Thymus (tissue), 14 donors: ENCODE measurements at places on chromosomes 13 and 19.

DNA sequence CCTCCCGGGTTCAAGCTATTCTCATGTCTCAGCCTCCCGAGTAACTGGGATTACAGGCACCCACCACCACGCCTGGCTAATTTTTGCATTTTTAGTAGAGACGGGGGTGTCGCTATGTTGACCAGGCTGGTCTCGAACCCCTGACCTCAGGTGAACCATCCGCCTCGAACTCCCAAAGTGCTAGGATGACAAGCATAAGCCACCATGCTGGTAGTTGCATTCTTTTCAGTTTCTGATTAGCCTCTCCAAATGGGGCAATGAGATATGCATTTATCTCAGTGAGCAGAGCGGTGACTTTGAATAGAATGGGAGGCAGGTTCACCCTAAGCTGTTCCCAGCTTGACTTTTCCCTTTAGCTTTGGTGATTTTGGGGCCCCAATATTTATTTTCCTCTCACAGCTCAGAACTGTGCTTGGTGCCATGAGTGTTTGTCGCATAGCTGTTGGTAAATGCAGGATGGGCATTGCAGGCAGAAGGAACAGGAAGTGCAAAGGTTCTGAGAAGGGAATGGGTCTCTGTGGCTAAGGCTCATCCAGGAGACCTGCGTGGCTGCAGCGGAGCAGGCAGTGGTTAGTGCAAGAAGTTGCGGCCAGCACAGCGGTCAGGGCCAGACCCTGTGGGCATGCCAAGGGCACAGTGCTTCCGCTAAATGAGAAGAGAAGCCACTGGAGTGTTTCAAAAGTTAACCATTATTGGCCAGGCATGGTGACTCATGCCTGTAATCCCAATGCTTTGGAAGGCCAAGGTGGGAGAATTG, 20.7 kb downstream of the LYPD3 start:
- no peak for DNase-seq

DNA sequence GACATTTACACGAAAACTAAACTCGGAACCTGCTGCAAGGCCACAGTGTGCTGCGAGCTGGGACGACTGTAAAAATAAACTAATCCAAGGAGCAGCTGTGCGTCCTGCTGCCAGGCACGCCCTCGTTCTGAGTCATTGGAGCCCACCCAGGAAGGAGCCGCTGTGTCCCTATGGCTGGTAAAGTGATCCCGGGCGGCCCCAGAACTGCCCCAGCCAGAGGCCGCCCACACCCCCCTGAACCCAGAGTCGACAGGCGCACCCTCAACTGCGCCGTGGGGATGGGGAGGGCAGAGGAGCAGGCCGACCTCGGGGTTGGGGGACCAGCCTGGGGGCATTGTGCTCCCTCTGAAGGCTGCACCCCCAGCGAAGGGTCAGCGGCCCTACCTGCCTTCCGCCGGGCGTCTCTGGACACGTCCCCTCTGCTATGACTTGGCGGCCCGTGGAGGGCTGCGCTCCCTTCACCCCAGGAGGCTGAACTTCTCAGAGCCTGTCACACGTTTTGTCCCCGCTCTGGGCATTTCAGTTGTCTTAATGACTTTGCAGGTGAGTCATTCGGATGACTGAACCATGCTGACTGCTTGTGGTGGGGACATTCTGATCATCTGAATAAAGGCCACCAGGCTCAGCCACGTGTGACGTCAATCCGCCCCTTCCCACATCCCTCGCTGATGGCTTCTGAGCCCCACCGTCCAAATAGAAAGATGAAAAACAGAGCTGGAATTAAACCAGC, 42.7 kb downstream of the ADPRHL1 start:
- no peak for DNase-seq

- no peak for DNase-seq
Observed at GRCh38 chr13:97231118-97231828, 9.1 kb downstream of the MBNL2 start.

GRCh38 chr13:31374682-31375081, 174.9 kb downstream of the B3GLCT start:
- DNase-seq, result no peak

DNA sequence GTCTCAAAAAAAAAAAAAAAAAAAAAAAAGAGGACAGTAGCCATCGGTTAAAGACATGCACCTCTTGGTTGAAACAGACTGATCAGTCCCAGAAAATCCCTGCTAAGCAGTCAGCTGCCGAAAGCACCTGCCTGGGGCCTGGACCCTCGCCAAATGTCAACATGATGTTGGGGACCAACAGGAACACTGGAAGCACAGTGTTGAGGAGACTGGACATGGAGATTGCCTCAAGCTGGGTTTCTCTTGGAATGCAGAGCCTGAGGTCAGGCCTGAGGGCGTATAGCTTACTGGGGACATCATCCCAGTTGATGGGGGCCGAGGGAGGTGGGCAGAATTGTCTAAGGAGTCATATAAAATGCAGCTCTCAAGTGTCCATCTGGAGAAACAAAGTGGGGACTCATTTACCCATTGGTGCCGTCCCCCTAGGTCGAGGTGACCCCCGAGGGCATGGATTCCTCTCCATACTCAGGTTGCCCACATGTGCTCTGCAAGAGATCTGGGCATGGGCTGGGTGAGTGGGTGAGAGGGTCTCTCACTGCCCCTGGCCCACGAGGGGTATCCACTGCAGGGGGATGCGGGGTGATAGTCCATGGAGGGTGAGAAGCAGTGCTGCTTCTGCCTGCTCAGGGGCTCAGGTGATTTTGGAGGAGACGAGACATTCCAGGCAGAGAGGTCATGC, 164.5 kb downstream of the URI1 start:
- DNase-seq, result no peak

GRCh38 chr13:23969647-23970046, 72.3 kb upstream of the C1QTNF9B start:
- no peak for DNase-seq

DNA sequence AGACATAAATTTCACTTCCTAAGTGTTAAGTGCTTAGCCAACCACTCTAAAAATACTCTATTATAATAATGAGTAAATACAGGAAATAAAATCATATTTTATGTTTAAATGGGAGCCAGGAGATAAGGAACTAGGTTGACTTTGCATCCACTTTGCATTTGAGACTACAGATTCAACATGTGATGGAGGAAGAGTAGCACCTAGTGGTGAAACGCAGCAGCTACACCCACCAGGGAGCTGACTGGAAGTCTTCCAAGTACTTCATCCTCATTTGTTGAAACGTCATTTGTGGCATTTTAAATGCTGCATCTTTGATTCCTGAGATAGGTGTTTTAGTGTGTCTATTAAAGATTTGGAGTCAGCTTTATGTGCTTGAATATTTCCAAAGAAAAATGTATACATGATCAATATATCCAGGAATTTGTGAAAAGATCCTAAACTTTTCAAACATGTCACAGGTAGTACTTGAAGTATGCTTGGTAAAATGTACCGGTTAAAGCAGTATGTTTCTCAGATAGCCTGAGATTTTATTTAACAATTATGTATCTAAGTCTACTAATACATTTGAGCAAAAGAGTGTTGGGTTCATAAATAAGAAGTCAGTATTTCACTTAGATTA, 17.4 kb upstream of the KCTD12 start:
- DNase-seq, result peak; percentile 85

- no peak for DNase-seq
Observed at GRCh38 chr13:50970956-50971355, 61.4 kb downstream of the RNASEH2B start.

GRCh38 chr19:39708594-39708993, 4.3 kb downstream of the LGALS14 start:
- no peak for DNase-seq

DNA sequence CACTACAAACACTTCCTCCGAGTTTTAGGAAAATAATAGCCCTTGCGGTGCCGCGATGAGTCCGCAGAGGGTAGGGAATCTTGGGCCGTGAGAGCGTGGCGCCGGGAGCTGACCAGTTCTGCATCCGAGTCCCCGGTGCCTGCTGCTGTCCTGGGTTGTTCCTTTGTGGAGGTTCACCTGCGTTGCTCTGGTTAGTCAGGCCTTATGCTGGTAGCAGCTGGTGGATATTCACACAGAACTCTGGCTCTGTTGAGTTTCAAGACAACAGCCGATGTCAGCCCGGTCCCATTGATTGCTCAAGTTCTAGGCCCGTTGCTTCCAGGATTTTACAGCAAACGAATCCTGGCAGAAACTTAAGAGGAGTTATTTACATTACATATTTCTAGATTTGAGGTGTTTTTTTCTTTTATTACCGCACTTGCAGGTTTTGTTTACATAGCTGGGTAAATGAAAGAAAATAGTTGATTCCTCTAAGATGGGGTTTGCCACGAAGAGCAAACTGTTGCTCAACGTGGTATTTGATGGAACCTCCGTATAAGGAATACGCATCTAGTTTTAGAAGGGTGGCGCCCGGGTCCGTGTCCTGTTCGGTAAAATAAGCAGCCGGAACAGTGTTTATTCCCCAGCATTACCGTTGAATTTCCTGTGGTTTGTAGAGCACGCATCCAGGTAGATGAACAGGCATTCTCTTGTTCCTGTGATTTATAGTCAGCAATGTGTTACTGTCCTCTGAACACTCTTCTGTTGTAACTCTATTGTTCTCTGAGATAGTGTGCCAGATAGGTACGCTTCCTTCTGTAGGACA, 1.3 kb downstream of the CLDN10 start:
- DNase-seq, result no peak

DNA sequence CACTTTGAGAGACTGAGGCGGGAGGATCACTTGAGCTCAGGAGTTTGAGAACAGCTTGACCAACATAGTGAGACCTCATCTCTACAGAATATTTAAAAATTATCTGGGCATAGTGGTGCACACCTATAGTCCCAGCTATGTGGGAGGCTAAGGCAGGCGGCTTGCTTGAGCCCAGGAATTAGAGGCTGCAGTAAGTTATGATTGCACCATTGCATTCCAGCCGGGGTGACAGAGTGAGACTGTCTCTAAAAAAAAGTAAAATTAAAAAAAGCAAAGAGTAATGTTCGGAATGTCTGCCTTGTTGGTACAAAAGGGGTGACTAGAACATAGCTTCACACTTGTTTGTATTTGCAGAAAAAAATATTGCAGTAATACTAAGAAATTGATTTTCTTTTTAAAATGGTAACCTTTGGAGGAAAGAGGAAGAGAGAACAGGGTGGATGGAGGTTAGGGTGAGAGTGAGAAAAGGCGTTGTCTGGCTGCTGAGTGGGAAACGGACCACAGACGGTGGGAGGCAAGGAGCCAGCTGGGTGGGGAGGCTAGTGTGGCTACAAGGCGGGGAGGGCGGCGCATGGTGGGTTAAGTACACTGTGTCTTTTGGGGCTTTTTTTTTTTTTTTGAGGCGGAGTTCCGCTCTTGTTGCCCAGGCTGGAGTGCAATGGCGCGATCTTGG, 10.2 kb downstream of the PPP1R14A start:
- no peak for DNase-seq

GRCh38 chr19:55406826-55407549, 600 bp downstream of the UBE2S start:
- no peak for DNase-seq

DNA sequence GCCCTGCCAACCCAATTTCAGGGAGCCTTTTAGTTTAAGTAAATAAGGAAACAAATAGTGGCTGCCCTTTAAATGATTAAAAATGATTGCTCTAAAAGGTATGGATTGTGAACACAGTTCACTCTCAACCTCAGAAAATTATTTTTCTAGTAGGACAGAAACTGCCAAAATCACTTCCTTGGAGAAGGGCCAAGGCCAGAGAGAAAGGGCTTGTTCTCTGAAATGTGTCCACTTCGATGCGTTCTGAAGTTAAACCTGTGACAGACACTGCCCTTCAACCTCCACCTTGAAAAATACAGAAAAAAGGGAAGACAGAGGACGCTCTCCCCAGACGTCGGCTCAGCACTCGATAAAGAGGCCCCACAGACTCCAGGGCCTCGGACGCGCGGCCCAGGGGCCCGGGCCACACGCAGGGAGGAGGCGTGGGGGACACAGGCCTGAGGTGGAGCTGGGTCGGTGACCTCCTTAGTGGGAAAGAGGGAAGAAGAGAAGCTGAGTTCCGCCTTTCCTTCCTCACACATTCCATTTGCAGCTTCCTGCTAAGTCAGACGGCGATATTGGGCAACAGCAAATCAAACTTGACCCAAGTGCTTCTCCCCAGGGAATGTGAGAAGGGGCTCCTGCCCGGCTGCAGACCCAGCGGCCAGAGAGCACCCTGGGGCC, 63.6 kb downstream of the RASA3 start:
- no peak for DNase-seq

DNA sequence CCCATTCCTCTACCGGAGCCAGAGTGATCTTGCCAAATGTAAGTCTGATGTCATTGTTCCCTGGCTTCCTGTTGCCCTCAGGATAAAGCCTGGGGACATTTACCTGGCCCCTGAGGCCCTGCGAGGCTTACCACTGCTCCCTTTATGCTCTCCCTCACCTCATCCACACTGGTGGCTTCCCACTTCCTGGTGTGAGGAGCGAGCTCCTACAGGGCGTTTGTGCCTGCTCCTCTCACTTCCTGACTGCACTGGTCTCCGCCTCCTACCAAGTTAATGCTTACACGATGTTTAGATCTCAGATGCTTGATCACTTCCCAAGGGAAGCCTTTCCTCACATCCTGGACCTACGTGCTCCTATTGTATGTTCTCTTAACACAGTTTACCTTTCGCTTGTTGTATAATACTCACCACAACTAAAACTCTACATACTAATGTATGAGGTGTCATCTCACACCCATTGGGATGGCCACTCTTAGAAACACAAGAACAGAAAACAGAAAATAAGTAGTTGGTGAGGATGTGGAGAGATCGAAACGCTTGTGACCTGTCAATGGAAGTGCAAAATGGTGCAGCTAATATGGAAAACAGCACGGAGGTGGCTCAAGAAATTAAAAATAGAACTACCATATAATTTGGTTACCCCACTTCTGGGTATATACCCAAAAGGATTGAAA, 177.6 kb downstream of the SHISA2 start:
- DNase-seq, result no peak
